Stimulated activated memory B cell treated with anti-CD40 and anti-IgM and Interleukin-4, amounts not matched to agents 10 μg/mL and 1 μg/mL and 100 μg/mL, for 72 hours (primary cell): ENCODE measurements at places on chromosomes 3 and 15.

GRCh38 chr3:16407366-16407765, 106.1 kb downstream of the RFTN1 start:
- ATAC-seq = no peak

- ATAC-seq = no peak
These were observed 75.0 kb upstream of the RNU6-1 start for GRCh38 chr15:67914537-67915460.

DNA sequence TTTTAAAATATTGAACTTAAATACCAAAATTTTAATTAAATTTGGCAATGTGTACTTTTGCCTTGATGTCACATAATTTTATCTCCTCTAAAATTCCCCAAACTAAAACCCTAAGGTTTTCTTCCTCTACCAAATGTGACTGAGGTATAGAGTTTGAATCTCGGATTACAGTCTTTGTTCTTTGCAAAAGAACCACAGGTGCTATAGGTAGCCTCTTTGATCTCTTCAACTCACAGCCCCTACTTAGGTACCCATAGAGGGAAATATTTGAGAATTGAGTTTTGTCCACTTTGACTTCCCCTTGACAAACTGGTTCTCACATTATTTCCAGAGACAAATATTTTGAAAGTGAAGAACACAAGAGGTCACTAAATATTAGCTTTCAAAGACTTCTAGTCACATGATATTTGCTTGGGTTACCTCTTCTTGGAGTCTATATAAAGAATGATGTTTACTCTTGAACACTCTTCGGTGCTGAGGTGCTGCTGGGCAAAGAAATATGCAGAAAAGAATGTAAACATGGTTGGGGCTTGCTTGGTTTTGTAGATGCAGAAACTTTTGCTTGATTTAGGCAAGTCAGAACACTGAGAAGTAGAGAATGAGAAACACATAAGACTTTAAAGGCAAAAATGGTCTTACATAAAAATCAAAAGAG, 120.8 kb upstream of the MCTP2 start:
- ATAC-seq = no peak

DNA sequence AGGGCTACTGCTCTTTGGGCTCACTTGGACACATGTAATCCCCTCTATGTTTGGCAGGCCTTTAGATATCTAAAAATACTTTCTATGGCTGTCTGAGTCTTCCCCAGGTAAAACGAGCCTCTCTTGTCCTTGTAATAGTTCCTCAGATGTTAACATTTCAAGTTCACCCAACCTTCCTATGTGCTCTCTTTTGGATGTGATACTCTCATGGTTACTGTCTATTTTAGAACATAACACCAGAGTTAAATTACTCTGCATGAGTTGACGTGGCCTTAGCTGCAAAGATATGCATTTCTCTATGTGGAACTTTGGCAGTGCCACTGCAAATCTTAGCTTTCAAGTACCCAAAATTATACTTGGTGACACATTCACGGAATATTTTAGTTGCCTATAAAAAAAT, 31.9 kb upstream of the CSPG5 start:
- no peak for ATAC-seq

- ATAC-seq = no peak
These were observed 57.3 kb upstream of the UBE2Q2 start for GRCh38 chr15:75785771-75786574.

DNA sequence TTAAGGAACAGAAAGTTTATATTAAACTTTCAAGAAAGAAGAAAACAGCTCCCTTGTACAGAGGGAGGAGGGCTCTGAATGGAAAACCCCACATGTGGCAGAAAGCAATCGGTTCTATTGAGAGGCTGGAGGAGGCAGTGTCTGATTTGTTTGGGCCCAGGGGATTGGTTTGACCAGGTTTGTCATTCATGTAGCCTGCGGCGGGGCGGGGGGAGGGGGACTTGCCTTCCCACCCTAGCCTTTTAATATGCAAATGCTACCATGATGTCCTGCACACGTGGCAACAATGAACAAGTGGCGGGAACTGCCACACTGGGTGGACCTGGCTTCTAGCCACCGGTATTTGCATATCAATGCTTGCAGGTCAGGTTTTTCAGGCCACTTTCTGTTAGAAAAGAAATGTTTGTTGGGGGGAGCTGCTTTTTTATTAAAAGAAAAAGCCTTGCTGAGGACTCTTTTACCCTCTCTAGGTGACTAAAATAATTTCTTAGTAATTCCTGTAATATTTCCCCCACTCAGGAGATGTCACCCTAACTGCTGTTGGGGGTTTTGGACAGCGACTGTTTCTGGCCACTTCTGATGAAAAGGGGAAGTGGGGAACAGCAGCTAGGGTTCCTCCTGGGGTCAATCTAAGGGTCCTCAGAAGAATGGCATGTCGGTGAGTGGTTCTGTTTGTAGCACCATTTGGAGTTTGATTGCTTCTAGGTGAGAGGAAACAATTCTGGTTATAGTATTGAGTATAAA, 691.2 kb downstream of the TBL1XR1 start:
- ATAC-seq = no peak

DNA sequence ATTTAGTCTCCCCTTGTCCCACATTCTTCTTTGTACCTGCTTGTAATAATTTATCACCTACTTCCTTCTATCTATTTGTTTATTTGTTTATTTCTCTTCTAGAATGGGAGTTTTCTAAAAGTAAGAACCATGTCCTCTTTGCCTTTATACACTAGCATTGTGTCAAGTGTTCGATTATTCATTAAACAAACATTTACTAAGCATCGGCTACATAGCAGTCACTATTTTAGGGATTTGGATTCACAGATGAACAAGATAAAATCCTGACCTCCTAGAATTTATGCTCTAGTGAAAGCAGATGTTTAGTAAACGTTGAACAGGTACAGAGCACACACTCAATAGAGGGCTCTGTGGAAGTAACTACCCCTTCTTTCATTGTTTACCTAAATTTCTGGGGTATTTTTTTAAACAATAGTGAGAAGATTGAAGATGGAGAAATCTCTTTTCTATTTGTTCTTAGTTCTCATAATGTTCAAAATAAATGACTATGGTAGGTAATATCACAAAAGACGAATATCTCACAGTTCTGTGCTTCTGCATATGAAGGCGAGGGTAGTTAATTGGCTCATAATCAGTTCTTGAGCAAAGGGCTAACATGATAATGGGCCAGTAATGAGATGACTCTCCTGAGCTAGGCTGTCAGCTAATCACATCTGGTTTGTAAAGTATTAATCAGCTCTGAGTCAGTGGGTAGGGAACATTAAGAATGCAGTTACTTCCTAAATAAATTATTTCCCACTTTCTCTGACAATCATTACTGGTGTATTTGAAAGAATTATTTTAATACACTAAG, 111.9 kb downstream of the SLC9A9 start:
- ATAC-seq = no peak

DNA sequence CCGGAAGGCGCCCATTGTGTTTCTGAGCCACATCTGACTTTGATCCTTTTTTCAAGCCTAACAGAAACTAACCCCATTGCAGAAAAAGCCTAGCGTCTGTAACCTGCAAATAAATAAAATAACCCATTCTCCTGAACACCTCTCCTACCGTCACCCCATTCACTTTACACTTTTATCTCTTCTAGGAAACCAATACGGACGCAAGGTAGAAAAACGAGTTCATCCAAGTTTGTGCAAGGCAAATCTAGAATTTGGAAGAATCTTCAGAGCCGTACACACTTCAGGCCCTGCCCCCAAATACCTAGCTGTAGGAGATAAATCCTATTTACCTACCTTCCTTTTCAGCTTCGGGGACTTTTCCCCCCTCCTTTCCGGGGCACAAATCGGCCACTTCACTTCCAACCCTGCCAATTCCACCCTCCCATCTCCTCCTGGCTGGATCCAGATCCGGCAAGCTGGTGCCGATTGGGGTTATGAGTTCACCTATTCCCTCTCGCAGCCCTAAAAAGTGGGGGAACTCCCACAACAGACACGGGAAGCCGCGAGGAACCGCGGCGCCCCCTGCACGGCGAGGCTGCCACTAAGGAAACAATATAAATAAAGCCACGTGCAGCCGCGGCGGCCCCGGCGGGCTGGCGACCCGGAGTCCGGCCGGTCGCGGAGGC, 987 bp downstream of the PRTG start:
- ATAC-seq = no peak

DNA sequence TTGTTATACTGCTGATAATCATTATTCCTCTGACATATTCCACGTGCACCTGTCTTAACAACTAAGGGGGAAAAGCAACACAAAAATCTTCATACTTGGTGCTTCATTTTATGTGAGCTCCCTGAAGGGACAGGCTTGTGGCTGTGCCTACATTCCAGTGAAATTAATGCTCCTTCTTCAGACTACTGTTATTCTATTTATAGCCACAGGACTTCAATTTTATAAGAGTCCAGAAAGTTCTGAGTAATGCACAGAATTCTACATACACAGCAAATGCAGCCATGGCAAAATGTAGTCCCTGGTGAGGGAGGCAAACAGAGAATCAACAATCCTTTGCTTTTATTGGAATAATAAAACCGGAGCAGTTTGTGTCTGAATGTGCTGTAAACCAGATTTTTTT, 417.1 kb downstream of the RBMS3 start:
- ATAC-seq = no peak

- ATAC-seq = no peak
These were observed 53.8 kb downstream of the CMTM8 start for GRCh38 chr3:32292085-32292796.

DNA sequence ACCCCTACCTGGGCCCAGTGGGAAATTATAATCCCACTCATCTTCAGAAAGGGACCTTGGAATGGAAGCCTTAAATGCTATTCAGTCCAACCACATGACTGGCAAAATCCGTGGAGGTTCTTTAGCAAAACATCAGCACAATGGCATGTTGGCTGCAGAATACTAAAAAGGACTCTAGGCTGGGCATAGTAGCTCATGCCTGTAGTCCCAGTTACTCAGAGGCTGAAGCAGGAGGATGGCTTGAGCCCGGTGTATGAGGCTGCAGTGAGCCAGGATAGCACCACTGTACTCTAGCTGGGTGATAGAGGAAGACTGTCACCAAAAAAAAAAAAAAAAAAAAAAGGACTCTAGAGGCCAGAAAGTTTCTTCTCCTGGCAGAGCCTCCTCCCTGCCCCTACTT, 60.6 kb upstream of the RYK start:
- ATAC-seq = no peak

DNA sequence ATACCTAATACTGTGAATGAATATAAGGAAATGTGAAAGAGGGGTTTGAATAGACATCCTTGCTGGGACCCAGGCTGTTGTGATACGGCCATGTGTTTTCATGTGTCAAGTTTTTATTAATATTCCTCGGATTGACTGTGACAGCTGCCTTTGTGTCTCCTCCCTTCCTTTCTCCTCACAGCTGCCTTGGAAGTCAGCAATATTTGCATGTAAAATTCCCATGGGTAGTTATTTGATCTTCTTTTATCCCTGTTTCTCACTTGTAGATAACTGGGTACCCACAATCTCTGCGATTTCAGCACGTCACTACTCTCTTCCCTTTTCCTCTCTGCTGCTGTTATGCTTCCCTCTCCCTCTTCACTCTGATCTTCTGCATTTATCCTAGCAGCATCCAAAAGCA, 9.4 kb downstream of the GPR156 start:
- no peak for ATAC-seq

DNA sequence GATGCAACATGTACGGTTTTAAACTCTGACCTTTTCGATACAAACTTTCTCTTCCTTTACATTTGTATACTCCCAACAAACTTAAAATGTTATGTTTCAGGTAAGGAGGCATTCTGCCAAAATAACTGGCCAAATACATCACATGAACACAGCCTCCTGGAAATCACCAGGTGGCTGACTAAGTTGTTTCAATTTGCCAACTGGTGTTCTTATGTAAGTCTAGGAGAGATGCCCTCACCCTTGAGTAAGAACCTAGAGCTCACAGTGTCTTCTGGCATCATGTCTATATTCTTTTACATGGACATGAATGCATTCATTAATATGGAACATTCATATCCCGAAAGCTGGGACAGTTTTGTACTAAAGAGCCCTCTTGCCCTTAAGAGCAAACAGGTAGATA, 341.1 kb upstream of the NR2F2 start:
- ATAC-seq = no peak

GRCh38 chr3:62159709-62160092, 213.6 kb downstream of the FEZF2 start:
- ATAC-seq = no peak

DNA sequence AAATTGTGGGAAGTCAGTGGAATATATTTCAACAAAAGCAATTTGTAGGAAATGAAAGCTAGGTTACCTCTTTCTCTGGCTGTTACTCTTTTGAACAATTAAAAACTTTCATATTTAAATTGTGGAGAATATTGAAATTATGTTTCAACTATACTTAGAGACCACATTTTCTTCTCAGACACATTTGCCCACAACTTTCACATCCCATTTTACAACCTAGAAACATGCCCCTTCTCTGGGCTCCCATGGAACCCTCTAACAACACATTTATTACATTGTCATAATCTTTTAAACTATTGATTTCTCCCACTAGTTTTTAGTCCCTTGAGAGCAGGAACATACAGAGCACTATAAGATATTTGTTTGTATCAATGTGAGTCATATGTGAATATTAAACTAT, 211.7 kb upstream of the TTC14 start:
- ATAC-seq = no peak

DNA sequence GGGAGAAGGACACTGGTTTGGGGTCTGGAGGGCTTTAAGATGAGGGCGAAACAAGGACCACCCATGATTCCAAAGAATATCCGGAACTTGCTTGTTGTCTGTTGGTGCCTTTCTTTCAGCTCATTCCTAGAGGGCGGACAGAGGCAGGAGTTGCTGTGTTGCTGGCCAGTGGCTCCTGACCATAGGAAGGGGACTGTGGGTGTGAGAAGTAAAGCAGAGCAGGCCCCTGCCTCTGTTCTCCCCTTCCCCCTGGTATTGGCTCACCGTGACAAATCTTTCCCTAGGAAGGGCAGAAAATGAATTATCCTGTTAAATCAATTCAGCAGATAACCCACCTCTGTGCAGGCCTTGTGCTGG, 89.1 kb downstream of the LIPC start:
- no peak for ATAC-seq

DNA sequence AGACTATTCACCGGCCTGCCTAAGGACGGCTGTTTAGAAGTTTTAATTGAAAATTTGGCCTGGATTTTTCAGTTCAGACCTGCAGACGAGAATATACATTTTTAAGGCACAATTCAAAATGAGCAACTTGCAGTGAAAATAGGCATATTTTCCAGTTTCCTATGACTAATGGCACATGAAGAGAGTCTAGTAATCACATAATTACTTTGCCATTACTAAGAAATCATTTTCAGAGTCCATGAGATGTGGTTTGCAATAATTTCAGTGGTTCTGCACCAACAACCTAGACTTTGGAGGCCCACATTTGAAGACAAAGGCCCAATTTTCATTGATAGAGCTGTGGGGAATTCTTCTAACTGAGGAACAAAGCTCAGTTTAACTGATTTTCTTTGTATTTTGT, 205.3 kb downstream of the SOX2 start:
- no peak for ATAC-seq

DNA sequence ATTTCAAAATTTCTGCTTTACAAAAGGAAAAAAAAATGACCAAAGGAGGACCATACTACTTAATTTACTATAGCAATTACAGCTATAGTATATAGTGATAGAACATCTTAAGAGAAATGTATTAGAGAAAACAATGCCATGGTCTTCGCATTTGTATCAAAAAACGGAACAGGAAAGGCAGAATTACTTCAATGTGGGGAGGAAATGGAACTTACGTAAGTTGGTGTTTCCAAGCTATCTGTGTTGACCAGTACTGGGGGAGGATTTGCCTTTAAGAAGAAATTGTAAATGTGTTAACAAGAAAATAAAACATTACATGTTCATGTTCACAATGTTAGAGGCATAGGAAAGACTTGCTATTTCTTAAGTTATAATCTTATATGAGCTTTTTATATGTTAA, 119.9 kb upstream of the MELTF start:
- ATAC-seq = no peak
